T-cell (primary cell): ENCODE measurements at places on chromosomes 1 and 21.

DNA sequence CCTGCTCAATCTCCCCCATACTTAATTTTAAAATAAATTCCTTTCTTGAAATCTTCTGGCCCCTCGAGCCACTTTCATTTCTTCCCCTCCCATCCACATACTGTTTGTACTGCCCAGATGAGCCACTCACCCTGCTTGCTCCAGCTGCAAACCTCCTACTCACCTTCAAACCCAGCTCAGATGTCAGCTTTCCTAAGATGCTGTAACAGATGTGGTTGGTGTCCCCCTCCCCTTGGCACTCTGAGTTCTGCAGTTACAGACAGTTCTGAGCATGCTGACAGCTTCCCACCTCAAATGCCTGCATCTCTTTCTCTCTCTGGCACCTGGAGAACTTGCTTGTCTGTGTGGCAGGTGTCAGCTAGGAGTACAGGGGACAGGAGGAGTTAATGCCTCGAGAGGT lies 106.7 kb downstream of the PTPRU start:
- no peak overlapping the region for H3K4me3 ChIP-seq
- H3K27me3 ChIP-seq, result peaks cover 2% of the 10 kb centered on the region
- no peak overlapping the region for H3K27ac ChIP-seq
- no peaks in the 10 kb centered on the region for H3K4me1 ChIP-seq
- no peak for DNase-seq
- no peaks in the 10 kb centered on the region for H3K36me3 ChIP-seq

GRCh38 chr1:54846716-54847284 lies 40.2 kb downstream of the DHCR24 start:
- H3K4me3 ChIP-seq, result no peak overlapping the region
- no peaks in the 10 kb centered on the region for H3K36me3 ChIP-seq
- H3K27ac ChIP-seq, result no peak overlapping the region

DNA sequence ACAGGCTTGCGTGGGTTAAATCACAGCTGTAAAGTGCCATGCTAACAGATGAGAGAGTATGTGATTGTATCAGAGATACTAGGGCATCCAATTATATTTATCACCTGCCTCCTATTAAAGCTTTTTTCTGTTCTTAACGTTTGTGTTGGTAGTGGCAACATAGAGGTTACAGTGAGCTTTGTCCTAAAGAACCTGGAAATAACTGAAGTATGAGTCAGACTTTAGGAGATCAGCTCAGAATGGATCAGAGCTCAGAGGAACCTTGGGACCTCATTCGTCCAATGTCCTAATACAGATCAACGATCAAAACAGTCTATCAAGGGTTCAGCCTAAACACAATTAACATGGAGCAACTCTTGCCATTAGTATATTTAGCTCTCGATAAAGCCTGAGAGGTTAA lies 81.0 kb downstream of the RGS7 start:
- no peaks in the 10 kb centered on the region for H3K36me3 ChIP-seq
- no peaks in the 10 kb centered on the region for H3K4me1 ChIP-seq
- no peak for DNase-seq
- no peak overlapping the region for H3K4me3 ChIP-seq
- no peak overlapping the region for H3K27ac ChIP-seq

GRCh38 chr1:164654200-164654599 lies 95.2 kb downstream of the PBX1 start:
- H3K27me3 ChIP-seq, result no peaks in the 10 kb centered on the region
- no peak overlapping the region for H3K4me3 ChIP-seq
- no peak for DNase-seq
- H3K36me3 ChIP-seq, result no peaks in the 10 kb centered on the region

GRCh38 chr21:16372586-16372985 lies 642.8 kb downstream of the USP25 start:
- no peaks in the 10 kb centered on the region for H3K4me1 ChIP-seq
- no peaks in the 10 kb centered on the region for H3K36me3 ChIP-seq
- DNase-seq, result no peak
- no peak overlapping the region for H3K4me3 ChIP-seq

GRCh38 chr1:193771596-193771995 lies 585.2 kb upstream of the B3GALT2 start:
- no peaks in the 10 kb centered on the region for H3K27me3 ChIP-seq
- no peaks in the 10 kb centered on the region for H3K36me3 ChIP-seq
- H3K4me3 ChIP-seq, result no peak overlapping the region
- DNase-seq, result no peak
- H3K27ac ChIP-seq, result no peak overlapping the region
- no peaks in the 10 kb centered on the region for H3K4me1 ChIP-seq

- no peaks in the 10 kb centered on the region for H3K36me3 ChIP-seq
- no peak for DNase-seq
- peak overlapping the region; percentile 90 for H3K4me3 ChIP-seq
- H3K27me3 ChIP-seq, result no peaks in the 10 kb centered on the region
- peak overlapping the region; percentile 65 for H3K27ac ChIP-seq
- H3K4me1 ChIP-seq, result peaks cover 7% of the 10 kb centered on the region
Observed at GRCh38 chr1:169486281-169487051, 722 bp upstream of the SLC19A2 start.

- no peaks in the 10 kb centered on the region for H3K27me3 ChIP-seq
- no peak for DNase-seq
- H3K4me1 ChIP-seq, result no peaks in the 10 kb centered on the region
Observed at GRCh38 chr1:63630238-63630637, 37.0 kb downstream of the PGM1 start.

GRCh38 chr1:7393136-7393535 lies 378.0 kb upstream of the VAMP3 start:
- no peak for DNase-seq
- peaks cover 11% of the 10 kb centered on the region for H3K27me3 ChIP-seq
- no peak overlapping the region for H3K27ac ChIP-seq
- H3K4me1 ChIP-seq, result no peaks in the 10 kb centered on the region

DNA sequence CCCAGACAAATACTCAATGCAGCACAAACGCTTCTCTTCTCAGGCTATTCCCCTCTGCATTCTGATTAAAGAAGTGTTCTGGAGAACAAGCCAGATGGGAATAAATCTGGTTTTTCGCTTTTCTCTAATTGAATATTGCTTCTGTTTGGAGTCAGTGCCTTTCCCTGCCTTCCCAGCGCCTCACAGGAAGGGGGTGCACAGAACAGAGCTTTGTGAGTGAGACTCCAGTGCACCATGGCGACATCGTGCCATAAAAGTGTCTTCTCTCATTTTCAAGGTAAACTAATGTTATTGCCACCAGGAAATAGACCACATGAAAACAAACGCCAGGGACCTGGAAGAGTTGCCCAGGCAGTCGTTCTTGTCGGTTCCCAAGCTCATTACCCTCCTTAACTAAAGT lies 43.6 kb upstream of the SLC45A1 start:
- no peak overlapping the region for H3K27ac ChIP-seq
- no peak for DNase-seq
- H3K4me1 ChIP-seq, result no peaks in the 10 kb centered on the region
- no peaks in the 10 kb centered on the region for H3K36me3 ChIP-seq
- peaks cover 21% of the 10 kb centered on the region for H3K27me3 ChIP-seq

DNA sequence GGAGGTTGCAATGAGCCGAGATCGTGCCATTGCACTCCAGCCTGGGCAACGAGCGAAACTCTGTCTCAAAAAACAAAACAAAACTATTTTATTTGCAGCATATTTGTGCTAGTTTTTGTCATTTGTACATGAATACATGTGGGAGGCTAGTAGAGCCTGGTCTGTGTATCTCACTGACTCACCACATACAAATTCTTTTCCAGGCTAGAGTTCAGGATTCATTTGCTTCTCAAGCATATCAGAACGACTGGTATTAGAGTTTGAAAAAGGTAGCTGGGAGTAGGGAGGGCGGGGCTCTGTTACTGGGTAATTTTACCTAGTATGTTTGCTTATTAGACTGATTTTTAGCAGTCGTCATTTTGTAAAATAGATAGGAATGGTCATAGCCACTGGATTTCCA lies 4.5 kb upstream of the TOR3A start:
- no peaks in the 10 kb centered on the region for H3K27me3 ChIP-seq
- peaks cover 12% of the 10 kb centered on the region for H3K36me3 ChIP-seq
- H3K27ac ChIP-seq, result no peak overlapping the region
